ENCODE measurements at places on chromosomes 1 and 21.

GRCh38 chr21:42144679-42145568, 73.8 kb downstream of the UMODL1 start:
- no peak for DNase-seq

DNA sequence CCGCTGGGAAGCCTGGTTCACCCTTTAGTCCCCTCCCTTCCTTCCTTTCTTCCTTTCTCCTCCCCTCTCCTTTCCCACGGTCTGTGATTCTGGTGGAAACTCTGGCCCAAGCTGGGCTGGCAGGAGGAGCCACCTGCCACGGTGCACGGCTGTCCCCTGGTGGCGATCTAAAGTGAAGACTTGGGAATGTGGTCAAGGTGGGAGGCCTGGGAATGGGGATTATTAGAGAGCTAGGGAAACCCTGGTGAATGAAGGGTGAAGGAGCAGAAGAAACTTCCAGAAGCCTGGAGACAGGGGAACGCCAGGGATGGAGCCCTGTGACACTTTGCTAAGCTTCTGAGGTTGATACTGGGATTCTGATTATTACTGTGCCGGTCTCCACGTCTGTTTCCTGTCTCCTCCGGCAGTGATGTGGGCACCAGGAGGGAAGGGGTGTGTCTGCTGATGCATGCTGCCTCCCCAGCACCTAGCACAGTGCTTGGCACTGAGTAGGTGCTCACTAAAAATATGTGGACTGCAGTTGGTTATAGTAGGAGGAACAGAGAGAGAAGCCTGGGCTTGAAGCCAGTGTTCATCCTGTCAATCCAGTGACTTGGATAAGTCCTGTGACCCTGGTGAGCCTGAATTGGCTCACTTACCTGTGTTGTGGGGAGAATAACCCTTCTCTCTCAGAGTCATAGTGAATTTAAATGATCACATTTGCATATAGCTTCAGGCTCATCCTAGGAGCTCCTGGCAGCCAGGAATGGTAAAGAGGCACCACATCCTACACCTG, 71.2 kb upstream of the NBPF3 start:
- peak; percentile 93 for DNase-seq

DNA sequence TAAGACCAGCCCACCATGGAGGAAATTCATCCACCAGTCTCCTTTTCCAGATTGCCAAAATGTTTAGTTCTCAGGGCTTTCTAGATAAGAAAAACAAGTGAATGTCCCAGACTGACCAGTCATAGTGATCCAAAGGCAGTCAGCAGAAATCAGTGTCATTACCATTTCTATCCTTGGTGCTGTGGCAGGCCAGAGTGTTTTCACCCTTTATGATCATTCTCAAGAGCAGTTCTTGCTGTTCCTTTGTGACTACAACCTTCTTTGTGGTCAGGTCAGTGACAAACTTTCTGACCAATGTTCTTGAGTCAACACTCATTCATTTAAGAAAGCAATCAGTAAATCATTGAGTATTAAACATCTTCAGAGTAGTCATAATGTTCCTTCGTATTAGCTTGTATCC, 7.3 kb upstream of the DHCR24 start:
- no peak for DNase-seq

DNA sequence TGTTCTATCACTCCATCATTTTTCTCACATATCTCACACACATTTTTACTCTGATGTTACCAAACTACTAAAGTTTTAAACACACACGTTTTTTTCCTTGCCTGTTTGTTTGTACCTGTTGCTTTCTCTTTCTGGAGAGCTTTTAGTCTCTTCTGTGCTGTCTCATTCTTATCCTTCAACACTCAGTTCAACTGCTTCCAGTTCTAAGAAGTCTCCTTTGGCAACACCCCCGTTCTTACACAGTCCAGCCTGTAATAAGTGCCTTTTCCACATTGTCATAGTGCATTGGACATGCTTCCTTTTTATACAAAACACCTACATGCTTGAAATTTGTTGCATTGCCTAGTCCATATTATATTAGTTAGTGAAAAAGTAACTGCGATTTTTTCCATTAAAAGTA, 360.2 kb upstream of the BRINP3 start:
- DNase-seq: no peak

- no peak for DNase-seq
Measured at GRCh38 chr21:42499444-42500112, 3.6 kb upstream of the RSPH1 start.

- no peak for DNase-seq
Measured at GRCh38 chr1:182662121-182662890, 22.1 kb downstream of the RGS8 start.

DNA sequence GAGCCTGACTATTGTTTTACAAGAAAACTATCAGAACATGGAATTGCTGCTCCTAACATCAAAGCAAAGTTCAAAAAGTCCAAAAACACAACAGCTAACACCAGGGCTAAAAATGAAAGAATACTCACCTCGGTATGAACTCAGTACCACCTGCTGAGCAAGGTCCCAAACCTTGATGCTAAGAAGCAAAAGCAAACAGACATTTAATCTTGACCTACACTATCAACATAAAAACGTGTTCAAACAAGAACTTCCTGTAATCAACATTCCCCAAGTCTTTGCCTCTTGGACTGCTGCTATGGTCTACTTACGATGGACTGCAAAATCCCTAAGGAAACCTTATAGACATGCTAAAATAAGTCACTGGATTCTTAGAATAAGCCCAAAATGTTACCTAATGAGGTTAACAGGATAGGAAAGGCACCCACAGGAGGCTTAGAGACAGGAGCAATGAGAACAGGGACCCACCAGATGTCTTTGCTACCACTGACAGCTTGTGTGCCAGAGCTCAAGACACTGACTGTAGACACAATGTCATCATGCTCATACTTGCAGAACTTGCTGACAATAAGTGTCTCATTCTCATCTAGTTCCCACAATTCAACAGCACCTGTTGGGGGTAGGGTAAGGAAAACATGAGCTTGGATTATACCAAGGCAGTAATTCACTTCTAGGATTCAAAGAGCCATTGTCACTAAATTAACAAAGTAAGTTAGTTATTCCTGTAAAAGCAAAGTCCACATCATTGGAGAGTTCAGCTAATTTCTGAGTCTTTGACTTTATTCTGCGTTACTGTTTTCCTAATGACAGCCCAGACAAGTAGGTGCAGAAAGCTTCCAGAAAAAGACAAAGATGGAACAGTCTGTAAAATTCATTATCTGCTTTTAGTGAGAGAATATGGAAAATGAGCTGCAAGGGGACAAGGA, 1.8 kb downstream of the WDR77 start:
- DNase-seq: no peak

DNA sequence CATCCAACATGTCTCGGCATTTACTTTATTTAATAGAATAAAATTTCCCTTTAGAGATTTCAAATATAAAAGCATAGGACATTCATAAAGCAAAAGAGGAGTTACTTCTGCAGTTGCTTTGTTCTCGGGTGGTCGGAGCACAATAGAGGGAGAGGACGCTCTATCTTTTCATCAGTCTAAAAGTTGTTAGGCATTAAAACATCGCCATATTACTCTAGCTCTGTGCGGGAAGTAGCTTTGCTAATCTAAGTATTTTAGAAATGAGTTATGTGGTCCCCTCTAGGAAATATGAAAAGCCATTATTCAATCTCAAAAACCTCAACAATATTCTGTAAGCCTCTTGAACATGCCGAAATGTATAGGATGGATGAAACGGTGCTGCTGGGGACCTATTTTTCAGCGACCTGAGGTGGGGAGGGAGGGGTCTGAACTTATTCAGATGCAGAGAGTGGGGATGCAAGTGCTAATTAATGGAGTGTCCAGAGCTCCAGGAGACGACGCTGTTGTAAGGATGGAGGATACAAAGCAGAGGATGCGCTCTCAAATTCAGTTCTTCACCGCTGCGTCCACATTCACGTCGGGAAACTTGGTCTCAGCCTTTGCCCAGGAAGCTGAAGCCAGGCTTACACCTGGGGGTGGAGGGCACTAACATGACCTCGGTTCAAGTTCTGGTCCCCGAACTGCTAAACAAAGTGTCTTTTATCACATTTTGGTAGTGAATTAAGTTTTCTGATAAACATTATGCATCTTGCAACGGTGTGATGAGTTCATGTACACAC, 6.3 kb downstream of the CDKN2C start:
- DNase-seq: no peak

GRCh38 chr1:25977801-25978200, 20.1 kb downstream of the PAFAH2 start:
- DNase-seq: no peak

DNA sequence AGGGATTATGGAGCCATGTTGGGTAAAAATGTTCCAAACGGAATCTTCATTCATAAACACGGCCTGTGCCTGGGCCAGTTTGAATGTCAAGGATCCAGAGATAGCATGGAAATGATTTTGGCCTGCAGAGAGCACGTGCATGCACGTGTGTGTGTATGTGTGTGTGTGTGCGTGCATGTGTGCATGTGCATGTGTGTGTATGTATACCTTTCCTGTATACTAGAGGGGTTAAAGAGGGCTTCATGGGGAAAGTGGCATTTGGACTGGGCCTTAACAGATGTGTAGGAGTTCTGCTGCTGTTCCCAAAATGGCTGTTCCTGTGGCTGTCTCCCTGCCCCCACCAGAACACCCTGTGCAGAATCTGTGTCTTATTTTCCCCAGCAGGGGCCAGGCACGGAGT, 21.7 kb downstream of the TTC39A start:
- DNase-seq: no peak

DNA sequence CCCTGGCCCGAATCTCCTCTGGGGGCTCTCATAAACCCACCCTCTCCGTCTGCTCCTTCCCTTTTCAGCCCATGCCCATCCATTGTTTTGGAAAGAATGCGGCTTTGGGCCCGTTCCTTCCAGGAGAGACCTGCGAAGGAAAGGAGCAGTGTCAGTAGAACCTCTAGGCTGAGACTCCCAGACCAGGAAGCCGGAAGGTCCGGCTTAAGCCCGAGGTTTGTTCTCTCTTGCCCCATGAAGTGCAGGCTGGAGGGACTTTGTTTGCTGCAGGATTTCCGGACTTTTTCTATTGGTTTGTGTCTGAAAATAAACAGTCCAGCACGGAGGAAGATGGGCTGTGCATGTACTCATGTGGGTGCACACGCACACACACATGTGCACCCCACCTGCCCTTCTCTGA, 49.8 kb downstream of the ELK4 start:
- peak; percentile 49 for DNase-seq

GRCh38 chr1:241034203-241034936, 322.6 kb downstream of the RGS7 start:
- DNase-seq: no peak

DNA sequence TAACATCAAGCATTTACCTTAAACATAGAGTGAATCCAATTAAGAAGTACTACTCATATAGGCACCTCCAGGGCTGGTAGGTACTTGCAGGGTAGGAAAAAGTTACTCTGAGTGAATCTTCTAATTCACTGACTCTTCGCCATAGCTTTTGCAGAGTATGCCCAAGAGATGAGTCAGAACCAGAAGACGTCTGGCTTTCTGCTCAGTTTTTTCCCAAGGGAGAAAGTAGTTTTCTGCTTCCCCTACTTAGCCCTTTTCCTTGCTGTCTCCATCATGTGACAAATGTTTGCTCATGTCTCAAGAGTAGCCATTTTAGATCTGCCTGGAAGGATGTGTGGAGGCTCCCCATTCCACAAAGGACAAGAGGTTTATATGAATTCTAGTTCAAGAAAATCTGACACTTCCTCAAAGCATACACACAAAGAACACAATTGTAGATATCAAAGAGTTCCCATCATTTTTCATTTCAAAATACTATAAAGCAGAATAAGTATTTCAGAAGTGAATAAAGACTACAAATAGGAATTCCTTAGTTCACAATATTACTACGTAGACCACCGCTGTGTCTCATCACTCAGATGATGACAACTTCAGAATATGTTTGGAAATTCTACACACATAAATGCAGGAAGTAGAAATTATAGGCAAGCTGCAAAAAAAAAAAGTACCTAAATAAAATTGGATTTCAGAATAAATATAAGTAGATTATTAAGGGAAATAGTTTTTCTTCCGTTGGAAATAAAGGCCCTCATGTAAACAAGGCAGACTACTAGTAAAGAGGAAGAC, 98.5 kb downstream of the ASH1L start:
- DNase-seq: no peak

- DNase-seq: no peak
Measured at GRCh38 chr1:23422241-23422877, 2.2 kb downstream of the TCEA3 start.

DNA sequence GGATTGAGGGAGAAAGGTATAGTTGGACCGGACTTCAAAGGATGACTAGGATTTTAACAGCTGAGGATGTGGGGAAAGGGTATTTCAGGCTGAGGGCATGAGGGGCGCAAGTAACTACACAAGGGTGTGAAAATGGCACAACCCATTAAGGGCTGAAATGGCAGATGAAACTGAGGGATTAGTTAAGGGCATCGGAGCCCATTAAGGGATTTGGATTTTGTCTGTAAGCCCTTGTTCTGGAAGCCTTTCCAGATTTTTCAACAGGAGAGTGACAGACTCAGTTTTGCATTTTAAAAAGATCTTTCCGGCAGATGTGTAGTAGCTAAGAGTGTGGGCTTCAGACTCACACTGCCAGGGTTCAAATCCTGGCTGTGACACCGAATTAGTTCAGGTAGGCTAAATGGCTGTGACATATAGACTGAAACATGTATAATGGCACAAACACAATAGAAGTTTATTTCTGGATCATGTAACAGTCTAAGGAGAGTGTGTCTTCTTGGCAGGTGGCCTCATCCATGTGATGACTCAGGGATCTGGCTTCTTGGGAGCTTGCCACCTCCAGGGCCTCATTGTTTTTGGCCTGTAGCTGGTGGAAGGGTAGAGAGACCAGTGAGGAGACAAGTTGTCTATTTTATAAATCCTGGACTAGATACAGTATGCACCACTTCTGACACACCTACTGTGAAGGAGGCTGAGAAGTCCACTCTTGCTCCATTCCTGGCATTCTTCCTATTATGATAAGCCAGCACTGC, 49.6 kb downstream of the UBE2T start:
- no peak for DNase-seq

- no peak for DNase-seq
Measured at GRCh38 chr1:56529801-56530200, 49.6 kb downstream of the PLPP3 start.

DNA sequence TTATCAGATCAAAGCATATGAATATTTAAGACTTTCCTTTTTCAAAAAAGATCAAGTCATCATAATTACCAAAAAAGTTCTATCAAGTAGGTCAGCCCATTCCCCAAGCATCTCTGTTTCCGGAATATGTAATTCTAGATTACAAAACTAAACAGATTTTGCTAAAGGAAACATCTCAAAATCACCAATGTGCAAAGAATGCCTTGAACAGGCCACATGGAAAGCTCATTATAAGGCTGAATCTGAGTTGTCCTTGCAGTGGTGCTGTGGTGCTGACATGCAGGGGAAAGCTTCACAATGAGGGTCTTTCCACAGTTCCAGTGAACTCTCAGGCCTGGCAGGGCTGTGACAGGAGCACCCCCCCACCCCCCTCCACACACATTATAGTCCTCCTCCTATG, 240.9 kb downstream of the OMA1 start:
- no peak for DNase-seq

- no peak for DNase-seq
Measured at GRCh38 chr1:205458777-205459566, 3.1 kb upstream of the BLACAT1 start.
